ENCODE measurements at places on chromosomes 4 and X.

DNA sequence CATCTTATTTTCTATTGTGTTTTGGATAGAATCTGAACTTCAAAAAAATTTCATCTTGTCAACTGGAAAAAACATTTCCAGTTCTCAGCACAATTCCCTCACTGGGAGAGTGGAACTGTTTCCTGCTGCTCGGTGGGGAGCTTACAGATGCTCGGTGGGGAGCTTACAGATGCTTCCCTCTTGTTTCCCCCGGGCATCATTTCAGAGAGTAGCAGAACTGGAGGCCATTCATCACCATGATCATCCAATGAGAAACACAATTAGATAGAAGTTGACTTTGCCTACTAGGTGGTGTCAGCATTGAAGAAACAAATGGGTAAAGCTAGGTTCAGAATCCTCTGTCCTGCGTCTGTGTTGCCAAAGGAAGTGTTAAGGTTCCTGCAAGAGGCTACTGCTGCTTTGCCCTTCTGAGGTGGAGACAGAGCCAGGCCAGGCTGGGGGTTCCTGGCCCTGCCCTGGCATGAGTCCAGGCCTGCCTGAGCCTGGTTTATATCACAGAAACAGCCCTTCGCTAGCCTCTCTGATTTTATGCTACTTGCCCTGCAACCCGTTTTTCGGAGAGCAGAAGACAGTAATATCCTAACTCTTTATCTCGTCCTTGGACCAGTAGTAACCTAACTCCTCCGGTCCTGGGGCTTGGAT lies 70.6 kb downstream of the TAPT1 start:
- DNase-seq, result no peak

DNA sequence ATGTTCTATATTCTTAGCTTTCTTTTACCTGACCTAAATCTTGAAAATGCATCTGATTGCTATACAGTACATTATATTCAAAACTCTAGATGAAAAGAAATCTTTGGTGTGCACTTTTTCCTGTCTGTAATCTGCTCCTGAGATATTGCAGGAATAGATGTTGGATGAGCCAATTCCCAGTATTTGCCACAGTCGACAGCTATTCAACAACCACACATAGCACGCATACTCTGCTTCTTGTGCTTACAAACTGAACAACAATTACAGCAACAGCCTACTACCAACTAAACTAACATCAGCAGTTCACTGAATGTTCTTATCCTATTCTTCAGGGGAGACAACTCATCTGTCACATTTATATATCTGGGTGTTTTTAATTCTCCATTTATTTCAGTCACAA lies 573.9 kb upstream of the GRID2 start:
- DNase-seq, result no peak

GRCh38 chr4:148344352-148344751 lies 97.9 kb downstream of the NR3C2 start:
- no peak for DNase-seq

- DNase-seq, result no peak
Measured at GRCh38 chrX:25754399-25754798, 383.7 kb upstream of the MAGEB18 start.

DNA sequence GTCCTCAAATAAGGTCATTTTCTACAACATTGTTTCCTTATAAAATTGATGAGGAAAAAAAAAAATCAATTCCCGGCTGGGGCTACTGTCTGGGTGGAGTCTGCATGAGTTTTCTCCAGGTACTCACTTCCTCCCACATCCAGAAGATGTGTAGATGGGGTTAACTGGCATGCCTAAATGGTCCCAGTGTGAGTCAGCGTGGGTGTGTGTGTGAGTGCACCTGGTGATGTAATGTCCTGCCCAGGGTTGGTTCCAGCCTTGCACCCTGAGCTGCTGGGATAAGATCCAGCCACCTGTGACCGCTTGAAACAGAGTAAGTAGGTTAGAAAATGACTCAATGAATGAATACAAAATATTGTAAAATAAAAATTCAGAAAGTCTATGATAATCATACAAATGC lies 11.1 kb downstream of the USP26 start:
- no peak for DNase-seq

DNA sequence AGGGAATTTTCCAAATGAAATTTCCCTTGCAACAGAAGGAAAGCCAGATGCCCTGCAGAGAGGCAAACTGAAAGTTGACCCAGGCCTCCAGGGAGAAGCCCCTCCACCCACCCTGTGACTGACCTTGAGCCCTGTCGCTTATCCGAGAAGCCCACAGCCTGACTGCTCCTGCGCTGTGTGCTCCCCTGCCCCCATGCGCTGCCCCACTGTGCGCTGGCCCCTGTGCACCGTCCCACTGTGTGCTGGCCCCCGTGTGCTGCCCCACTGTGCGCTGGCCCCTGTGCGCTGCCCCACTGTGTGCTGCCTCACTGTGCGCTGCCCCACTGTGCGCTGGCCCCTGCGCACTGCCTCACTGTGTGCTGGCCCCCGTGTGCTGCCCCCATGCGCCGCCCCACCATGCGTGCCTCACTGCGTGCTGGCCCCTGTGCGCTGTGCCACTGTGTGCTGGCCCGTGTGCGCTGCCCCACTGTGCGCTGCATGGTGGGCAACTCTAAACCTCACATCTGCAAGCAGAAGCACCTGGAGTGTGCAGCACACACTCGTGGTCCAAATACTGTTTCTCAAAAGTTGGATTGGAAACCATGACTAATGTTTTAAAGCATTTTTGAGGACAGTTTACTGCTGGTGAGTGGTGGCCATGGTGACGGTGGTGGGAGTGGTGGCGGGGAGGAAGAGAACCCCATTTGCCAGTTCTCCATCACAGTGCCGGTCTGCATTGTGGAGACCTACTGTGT lies 8.3 kb upstream of the GRPEL1 start:
- no peak for DNase-seq

- DNase-seq, result no peak
Measured at GRCh38 chrX:276581-277201, 4.5 kb upstream of the PLCXD1 start.

DNA sequence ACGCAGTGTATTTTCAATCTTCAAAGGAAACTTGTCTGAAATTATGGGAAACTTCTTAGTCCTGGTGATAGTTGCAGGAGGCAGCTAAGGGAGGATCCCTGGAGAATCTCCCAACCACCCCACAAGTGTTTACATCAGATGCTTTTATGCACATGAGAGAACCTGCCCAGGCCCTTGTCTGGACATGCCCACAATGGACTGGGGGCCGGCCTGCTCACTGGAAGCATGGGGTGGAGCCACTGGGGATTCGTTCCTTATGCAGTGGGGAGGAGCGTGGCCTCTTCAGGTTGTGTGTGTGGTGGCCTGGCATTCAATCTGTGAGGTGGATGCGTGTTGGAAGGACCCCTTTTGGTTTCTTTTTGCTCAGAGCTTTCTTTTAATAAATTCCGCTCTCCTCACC lies 398.7 kb upstream of the PPP1R2C start:
- DNase-seq, result no peak

DNA sequence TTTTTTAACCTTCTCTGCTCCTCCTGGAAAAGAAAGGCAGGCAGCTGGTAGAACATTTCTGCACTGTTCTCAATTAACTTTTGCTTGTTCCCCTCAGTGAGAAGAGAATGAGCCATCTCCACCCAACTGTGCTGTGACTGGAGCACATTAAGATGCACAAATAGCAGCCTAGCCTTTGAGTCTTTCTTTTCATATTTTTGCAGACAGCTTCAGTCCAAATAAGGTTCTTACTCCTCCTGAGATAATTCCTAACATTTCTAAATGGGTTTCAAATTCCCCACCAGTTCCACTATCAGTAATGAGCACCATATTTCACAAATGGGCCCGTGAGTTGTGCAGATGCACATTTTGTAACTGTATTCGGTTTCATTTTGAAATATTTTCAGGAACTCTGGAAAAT lies 118.6 kb downstream of the SPCS3 start:
- DNase-seq, result no peak

DNA sequence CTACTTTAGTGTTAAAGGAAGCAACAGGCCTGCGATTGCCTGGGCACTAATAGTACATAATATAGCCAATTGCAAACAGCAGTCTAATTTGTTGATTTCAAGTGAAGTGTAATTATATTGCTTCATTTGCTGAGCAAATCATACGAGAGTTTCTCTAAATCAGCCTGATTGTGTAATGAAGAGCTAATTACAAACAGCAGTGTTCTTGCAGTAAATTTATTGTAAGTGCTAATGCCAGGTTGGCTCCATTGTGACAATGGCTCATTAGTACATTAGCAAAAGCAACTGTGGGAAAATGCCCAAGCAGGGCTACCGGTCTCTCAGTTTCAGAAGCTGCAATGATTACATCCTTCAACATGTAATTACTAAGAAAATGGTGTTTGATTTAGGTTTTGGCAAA lies 591.5 kb downstream of the GALNTL6 start:
- no peak for DNase-seq

DNA sequence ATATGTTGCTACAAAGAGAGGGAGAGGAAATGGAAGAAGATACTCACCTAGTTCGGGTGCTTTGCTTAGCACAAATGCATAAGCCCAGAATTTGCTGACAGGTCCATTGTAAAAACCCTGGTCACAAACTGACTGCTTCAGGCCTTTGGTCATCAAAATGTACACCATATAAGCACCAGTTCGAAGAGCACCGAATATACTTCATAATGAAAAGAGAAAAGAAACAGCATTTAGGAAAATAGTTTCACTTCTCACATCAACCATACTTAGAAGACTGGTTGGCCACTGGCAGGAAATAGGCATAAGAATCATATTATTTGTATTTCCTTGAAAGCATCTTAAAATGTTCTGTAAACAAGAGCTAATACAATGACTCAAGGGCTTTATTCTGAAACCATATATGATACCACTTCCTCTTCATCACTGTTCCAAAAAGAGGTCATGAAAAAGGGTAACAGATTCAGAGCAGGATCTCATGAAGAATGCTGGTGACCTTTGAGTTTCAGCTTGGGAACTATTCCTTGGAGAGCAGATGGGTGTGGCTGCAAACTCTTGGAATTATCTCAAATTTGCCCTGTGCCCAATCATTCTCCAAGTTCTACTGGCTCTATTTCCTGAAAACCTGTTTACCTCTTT lies 138.7 kb downstream of the ELOVL6 start:
- DNase-seq, result peak; percentile 54

GRCh38 chr4:40211224-40212185 lies 14.7 kb downstream of the RHOH start:
- DNase-seq, result no peak

- no peak for DNase-seq
Measured at GRCh38 chr4:3192188-3192587, 56.8 kb upstream of the MSANTD1 start.

DNA sequence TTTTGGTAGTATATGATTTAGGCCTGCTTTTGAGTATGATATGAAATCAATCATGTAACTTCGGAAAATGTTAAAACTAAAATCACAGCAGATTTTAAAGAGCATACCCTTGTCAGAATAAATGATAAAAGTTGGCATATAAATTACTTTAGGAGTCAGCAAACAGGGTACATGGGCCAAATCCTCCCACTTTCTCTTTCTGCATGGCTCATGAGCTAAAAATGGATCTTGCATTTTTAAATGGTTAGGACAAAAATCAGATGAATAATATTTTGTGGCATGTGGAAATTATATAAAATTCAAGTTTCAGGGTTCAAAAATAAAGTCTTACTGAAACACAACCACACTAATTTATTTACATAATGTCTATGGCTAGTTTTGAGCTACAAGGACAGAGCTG lies 214.9 kb downstream of the GASK1B start:
- no peak for DNase-seq

DNA sequence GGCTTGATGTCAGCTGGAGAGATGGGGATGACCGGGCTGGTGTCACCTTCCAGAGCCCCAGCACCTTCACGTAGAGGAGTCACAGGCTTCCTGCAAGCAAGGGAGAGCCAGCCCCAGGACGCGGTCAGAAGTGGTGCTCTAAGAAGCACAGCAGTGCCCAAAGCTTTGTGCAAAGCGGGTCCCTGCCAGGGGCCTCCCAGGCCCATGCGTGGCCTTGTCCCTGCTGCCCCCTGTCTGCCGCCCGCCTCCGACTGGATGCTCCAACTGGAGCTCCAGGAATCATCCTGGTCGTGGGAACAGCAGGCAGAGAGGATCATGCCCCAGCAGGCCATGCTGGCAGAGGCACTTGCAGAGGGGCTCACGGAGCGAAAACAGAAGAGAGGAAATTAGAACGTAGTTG lies 40.1 kb upstream of the LRPAP1 start:
- no peak for DNase-seq

DNA sequence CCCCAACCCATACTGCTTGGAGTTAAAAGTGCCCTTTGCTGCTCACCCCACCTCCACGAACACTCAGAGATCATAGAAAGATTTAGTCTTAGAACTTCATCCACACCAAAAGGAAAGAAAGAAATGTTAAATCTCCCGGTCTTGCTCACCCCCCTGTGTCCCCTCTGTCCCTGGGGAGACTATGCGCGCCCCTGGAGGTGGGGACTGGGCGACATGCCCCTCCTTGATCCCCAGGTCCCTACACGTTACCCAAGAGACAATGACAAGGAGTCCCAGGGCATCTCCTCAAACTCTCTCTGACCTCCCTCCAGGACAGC lies 620 bp downstream of the ITM2A start:
- no peak for DNase-seq

DNA sequence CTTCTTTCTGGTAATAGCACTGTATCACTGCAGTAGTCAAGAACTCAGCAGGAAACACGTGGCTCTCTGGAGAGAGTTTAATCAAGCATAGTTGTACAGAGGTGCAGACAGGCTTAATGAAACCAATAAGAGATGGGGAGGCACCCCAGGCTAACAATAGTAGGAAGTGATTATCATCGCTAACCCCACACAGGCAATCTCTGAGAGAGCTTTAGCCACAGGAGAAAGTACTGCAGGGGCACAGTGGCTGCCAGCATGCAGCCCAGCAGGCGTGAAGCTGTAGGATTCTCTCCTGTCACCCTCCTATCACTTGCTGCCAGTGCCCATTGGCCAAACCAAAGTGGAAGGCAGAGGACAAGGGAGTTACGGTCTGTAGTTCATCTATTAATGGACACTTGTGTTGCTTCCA lies 450.0 kb upstream of the RASGEF1B start:
- DNase-seq, result no peak

- DNase-seq, result no peak
Measured at GRCh38 chr4:162403419-162403818, 239.6 kb upstream of the FSTL5 start.

- DNase-seq, result no peak
Measured at GRCh38 chr4:32560306-32560705, 1840.1 kb downstream of the PCDH7 start.

DNA sequence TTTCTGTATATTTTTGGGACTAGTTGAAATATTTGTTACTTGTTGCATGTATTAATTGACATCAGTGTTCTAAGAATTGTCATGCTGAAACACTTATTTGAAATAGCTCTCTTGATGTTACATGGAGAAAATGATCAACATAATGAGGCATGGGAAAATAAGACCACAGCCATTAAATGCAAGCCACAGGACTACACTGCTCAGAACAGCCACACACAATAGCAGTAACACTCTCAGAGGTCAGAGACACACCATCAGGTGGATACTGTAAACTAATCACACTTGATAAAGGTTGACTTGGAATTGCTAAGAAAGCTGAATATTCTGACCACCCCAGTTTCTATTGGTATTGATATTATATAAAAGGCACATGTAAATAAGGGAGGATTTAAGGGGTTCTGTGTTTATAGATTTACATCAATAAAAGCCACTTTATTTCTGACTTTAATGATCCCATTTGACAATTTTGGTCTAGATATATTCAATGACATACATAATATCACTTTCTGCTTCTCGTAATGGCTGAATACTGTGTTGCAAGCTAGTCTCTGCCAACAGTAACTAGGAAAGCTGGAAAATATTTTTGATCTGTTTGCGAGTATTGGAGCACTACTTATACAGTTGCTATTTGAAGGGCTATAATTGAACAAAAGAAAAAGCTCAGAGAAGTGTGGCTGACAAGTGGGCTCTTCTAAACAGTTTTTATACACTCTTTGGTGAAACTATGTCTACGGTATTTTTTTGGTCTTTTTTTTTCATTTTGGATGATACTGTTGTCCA lies 876.5 kb upstream of the INTU start:
- DNase-seq, result no peak

GRCh38 chr4:2370597-2371320 lies 47.7 kb downstream of the ZFYVE28 start:
- DNase-seq, result no peak

All from GM12878 (cell line).